Peyer's patch (tissue), 4 donors: ENCODE measurements at places on chromosomes 6 and 20. TPM values are rescaled to one million over a fixed set of nuclear protein-coding genes. Genes with fewer than 3 reads are reported as not detected.
A peak's percentile ranks its signal among the peaks of the same experiment; 100 is the strongest.

DNA sequence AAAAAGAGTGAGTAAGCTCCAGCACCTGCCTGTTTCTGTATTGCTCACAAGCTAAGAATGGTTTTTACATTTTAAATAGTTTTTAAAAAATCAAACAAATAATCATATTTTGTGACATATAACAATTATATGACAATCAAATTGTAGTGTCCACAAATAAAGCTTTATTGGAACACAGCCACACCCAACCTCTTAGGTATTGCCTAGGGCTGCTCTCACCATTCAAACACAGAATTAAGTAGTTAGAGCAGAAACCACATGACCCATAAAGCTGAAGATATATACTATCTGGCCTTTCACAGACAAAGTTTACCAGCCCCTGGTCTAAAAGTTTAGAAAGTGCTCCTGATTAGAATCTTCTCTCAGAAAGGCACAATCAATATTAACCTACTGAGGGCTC lies 11.2 kb downstream of the TNFRSF21 start:
- DNase-seq = no peak

GRCh38 chr6:43604174-43604573 lies 24.9 kb downstream of the GTPBP2 start:
- DNase-seq = no peak

DNA sequence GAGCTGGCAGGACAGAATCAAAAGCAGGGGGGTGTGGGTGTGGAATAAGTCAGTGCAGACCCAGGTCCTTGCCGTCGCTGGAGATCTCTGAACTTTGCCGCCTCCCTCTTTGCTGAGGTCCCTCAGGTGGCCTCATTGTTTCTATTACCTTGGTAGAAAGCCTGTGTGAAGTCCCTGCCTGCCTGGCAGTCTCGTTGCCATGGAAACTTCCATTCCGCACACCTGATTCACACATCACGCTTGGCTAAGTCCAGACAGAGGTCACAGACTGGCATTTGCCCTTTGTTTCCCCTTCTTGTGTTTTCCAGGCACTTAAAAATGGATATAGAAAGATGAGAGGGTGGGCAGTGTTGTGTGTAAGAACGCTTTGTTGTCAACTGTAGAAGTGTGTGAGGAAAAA lies 260.6 kb downstream of the PRL start:
- no peak for DNase-seq

- no peak for DNase-seq
These were observed 121.1 kb downstream of the GMDS start for GRCh38 chr6:2124260-2124709.

DNA sequence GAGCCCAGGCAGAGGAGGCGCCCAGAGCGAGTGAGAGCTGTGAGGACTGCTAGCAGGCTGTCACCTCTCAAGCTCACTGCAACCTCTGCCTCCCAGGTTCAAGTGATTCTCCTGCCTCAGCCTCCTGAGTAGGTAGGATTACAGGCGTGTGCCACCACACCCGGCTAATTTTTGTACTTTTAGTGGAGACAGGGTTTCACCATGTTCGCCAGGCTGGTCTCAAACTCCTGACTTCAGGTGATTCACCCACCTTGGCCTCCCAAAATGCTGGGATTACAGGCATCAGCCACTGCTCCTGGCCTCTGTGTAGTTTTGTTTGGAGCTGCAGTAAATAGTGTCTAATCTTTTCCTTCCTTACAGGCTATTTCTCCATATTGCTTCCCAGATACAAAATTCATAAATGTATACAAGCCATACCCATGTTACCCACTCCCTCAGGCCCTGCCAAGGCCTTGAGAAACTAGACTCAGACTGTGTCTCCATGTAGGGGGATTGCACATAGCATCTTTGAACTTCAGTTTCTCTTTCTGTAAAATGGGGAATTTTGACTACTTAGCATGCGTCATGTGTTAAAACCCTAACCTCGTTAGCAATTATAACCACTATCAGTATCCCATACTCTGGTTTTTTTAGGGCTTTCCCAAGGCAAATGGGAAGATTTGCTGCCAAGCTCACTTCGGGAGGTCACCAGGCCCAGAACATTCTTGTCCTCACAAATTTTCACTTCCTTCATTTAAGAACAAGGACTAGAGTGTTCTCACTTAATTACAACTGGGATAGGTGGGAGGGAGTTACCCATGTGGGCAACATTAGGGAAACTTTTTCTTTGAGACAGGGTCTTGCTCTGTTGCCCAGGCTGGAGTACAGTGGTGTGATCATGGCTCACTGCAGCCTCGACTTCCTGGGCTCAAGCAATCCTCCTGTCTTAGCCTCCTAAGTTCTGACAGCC lies 67.3 kb upstream of the DDR1 start:
- DNase-seq = no peak

- DNase-seq = no peak
These were observed 374.2 kb upstream of the FLRT3 start for GRCh38 chr20:14711652-14712051.

DNA sequence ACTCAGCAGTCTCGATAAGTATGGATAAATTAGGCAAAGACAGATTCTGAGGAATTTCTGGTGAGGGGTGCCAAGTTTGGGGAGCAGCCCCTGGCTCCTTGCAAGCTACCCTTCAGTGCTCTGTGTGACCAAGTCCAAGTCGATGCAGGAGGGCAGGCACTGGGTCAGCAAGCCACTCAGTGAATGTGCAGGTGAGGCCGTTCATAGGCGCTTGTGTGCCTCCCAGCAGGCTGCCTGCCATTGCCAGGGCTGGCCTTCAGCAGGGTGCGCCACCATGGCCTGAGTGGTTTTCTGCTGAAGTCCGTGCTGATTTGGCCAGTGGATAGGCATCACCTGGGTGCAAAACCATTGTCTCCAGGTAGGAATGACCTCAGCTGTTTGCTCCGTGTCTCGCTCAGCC lies 3.3 kb upstream of the GNRH2 start:
- DNase-seq = no peak

DNA sequence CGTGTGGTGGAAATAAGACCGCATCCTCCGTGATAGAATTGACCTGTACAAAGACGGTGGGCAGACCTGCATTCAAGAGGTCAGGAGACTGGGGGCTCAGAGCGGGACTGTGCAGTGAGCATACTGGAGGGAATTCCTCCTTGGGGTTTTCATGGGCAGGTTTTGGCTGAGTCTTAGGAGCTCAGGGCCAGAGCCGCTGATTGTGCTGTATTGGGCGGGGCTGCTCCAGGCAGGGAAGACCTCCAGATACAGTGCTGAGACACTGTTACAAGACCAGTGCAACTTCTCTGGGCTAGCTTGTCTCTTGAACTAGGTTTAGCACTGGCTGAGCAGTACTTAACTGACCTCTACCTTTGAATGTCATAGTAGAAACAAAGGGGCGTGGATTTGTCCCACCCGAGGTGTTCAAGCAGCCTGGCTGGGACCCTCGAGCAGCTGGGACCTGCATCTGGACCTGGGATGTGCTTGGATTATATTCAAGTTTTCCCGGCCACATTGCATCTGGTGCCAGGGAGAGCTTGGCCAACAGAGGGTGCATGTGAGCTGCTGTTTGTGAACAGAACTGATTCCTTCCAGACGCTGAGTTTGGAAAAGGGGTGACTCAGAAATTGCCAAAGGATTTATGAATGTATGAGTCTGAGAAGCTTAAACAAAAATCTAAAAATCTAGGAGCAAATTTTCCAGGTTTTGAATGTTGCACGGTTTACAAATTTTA lies 33.4 kb upstream of the SLC22A1 start:
- peak; percentile 79 for DNase-seq

- no peak for DNase-seq
These were observed 1014.6 kb downstream of the GRIK2 start for GRCh38 chr6:102407886-102408741.

GRCh38 chr6:12022953-12023388 lies 10.9 kb downstream of the HIVEP1 start:
- no peak for DNase-seq

DNA sequence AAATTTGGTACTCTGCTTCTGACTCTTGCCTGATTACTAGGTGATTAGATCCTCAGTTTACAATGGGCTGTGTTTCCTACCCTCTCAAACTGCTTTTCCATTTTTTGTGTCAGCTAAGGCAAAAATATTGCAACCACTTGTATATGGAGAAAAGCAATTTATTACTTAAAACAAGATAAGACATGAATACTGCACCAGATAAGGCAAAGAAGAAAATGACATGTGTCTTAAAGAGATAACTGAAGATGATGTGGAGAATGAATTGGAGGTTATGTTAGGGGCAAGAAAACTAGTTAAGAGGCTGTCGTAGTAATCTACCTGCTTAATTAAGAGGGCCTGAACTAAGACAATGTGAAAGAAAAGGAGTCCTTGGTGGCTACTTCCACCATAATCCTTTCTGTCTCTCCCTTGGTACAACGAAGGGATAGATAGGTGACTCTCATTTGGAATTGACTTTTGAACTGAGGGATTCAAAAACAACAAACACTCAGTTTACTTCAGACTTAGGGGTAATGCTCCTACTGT lies 16.3 kb upstream of the REV3L start:
- DNase-seq = no peak

- no peak for DNase-seq
These were observed 89.8 kb downstream of the MDN1 start for GRCh38 chr6:89729818-89730217.

DNA sequence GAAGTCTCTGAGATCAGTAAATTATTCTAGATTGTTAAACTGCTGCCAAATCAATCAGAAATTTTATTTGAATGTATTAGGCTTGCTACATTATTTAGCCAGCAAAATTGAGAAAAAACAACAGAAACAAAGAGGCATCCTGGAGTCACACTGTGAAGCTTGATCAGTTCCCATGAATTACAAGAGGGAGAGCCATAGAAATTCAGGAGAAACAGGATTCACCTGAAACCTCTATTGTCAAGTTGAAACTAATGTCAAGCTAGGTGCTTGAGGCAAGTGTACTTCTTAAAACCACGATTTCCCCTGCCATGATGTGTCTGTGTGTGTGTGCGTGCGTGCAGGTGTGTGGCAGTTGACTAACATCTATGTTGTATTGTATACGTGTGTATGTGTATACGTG lies 439.1 kb upstream of the NOX3 start:
- DNase-seq = no peak

DNA sequence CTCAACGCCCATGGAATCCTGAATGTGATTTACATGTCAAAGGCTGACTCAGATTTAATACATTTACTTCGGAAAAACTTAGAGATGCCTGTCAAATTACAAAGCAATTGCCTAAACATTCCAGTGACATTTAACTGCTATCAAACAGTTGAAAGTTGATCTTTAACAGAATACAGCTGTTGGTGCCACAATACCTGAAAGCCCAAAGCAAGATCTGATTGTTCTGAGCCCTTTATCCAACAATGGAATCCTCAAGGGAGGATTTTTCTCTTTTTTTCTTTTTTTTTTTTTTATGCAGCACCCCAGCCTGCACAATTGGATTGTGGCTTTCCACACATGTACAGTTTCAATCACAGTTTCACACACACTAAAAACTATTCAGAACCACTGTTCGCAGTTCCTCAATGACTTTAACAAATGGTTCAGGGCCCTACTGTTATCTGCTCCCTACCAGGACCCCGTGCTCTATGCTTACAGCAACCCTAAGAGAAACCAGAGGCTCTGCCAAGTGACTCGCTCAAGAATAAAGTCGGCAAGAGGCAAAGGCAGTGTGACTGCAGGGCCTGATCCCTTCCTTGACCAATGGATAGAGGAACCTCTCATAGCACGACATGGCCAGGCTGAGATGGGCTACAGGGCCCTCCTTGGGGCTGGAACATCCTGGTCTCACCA lies 33.3 kb downstream of the EPB41L2 start:
- no peak for DNase-seq

DNA sequence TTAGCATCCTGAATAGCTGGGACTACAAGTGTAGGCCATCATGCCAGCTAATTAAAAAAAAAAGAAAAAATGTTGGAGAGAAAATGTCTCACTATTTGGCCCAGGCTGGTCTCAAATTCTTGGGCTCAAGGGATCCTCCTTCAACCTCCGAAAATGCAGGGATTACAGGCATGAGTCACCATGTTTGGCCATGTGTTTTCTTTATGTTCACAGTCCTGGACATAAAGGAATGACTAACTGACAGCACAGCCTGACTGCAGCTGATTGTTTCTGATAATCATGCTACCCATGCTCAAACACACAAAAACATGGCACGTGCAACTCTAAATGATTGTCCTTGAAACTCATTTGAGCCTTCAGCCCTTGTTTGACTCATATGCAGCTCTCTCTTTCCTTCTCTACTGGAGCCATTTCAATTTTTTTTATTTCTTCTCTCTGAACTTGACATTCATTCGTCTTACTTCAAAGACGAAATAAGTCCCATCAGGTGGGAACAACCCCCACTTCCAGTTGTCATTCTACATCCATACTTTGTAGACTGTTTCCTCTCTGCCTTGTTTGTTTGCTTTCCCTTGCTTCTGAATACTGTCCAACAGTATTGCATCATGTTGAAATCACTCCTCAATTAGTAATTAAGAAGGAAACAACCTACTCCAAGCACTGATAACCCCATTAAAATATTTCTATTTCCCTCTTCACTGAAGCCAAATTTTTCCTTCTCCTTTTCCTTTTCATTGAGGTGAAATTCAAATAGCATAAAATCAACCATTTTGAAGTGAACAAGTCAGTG lies 413.0 kb downstream of the BMP2 start:
- DNase-seq = no peak

DNA sequence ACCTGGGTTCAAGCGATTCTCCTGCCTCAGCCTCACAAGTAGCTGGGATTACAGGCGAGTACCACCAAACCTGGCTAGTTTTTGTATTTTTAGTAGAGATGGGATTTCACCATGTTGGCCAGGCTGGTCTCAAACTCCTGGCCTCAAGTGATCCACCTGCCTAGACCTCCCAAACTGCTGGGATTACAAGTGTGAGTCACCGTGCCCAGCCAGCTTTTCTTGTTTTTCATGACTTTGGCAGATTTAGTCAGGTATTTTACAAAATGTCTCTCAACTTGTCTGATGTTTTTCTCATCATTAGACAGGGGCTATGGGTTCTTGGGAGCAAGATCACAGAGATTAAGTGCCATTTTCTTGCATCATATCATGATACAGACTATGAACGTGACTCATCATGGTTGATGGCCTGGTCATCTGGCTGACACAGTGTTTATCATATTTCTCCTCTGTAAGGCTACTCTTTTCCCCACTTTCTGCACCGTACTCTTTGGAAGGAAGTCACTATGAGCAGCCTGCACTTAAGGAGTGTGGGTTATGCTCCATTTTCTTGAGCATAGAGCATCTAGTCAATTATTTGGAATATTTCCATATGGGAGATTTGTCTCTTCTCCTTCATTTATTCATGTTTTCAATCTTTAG lies 67.8 kb downstream of the RNF182 start:
- DNase-seq = no peak

GRCh38 chr20:10453241-10453640 lies 18.1 kb downstream of the SLX4IP start:
- DNase-seq = peak; percentile 63

- no peak for DNase-seq
These were observed 159.6 kb upstream of the MYLIP start for GRCh38 chr6:15969236-15969778.

DNA sequence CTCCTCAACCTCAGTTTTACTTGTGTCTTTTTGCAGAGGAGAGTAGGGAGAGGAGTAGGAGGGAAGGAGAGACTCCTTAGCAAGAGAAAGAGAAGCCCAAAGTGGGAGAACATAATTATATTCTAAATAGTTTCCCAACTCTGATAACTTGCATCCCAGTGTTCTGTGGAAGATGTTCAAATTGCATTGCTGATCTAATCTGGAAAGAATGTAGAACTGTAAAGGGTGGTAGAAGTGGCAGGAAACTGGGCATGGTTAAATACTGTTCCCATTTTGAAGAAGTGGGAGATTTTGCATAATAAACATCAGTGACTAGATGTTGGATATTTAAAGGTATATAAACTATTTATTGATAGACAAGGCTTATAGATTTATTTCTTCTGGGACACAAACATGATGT lies 42.6 kb upstream of the HMGN3 start:
- no peak for DNase-seq

BHLHE23 gene
- not detected for total RNA-seq

SULF2 gene
- total RNA-seq = 168 TPM

PGC gene
- total RNA-seq = not detected

PXDC1 gene
- total RNA-seq = 69.4 TPM

GSTA3 gene
- total RNA-seq = not detected
